ENCODE measurements at places on chromosomes 1 and 21. TPM values are rescaled to one million over a fixed set of nuclear protein-coding genes. Genes with fewer than 3 reads are reported as not detected.

ITLN1 gene
- not detected for total RNA-seq

SLC5A3 gene
- total RNA-seq = 2.2 TPM

FAM167B gene
- total RNA-seq = 0.45 TPM

RBBP5 gene
- total RNA-seq = 10.9 TPM

PTPN7 gene
- 0.05 TPM for total RNA-seq

CCSAP gene
- 6.4 TPM for total RNA-seq

HSD3B2 gene
- total RNA-seq = not detected

FAM72B gene
- 6.8 TPM for total RNA-seq

MNDA gene
- total RNA-seq = not detected

ALDH4A1 gene
- 11.9 TPM for total RNA-seq

OR2L3 gene
- not detected for total RNA-seq

ARMH1 gene
- total RNA-seq = 0.66 TPM

SMYD3 gene
- total RNA-seq = 13.8 TPM

Data from A549 treated with AZD2906 at 1 μM for 4 hours (cell line).